ENCODE measurements at places on chromosomes 4 and X. TPM values are rescaled to one million over a fixed set of nuclear protein-coding genes. Genes with fewer than 3 reads are reported as not detected.

MAGEA8 gene
- not detected for polyA plus RNA-seq

DNA sequence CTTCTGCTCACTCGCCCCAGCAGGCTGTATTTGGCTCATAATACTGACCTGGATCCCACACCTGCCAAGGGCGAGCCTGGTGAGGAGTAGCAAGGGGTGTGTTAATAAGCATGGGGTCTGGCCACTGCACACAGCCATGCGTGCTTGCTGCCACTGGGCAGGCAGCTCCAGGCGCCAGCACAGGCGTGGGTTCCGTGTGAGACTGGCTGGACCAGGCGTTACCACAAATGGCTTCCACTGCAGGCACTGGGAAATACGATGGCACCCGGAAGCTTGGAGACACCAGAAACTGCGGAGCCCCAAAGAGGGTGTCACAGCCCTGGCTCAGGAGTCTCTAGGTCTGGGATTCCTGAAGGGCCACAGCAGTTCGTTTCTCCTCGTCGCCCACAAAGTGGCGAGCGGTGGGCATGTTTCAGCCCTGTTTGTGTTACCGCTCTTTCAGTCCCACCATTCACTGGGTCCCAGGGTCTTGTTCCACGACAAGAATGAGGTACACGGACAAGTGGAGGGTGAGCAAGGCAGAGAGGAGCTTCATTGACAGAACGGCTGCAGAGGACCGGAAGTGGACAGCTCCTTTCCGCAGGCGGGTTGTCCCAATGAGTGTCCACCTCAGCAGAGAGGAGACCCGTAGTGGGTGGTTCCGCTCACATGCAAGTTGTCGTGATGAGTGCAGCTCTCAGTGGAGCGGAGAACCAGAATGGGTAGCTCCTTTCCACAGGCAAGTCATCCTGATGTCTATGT is 428.9 kb downstream of the EPHA5 start:
- DNase-seq = no peak

DNA sequence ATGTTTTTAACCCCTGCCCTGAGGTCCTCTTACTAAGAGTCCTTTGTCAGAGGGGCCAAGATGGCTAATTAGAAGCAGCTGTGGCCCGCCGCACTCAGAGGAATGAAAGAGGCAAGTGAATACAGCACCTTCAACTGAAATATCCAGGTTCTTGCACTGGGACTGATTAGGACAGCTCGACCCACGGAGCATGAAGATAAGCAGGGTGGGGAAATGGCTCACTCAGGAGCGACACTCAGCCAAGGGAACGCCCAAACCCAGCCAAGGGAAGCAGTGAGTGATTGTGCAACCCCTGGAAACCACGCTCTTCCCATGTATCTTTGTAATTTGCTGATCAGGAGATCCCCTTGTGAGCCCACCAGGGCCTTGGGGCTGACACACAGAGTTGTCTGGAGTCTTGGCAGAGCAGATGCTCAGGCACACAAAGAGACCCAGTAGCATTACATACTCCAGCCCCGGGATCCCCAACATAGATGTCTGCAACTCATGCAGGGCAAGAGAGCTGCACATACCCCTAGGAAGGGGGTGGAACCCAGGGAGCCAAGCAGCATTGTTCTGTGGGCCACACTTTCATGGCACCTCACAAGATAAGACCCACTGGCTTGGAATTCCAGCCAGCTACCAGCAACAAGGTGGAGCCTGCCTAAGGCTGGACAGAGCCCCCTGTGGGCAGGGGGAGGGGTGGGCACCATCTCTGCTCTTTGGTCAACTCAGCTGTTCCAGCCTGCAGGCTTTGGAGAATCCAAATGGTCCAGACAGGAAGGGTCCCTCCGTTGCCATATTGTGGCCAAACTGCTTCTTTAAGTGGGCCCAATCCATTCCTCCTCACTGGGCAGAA is 23.3 kb downstream of the F8A3 start:
- no peak for DNase-seq

- no peak for DNase-seq
Measured at GRCh38 chrX:47840111-47840510, 3.4 kb downstream of the ZNF81 start.

DNA sequence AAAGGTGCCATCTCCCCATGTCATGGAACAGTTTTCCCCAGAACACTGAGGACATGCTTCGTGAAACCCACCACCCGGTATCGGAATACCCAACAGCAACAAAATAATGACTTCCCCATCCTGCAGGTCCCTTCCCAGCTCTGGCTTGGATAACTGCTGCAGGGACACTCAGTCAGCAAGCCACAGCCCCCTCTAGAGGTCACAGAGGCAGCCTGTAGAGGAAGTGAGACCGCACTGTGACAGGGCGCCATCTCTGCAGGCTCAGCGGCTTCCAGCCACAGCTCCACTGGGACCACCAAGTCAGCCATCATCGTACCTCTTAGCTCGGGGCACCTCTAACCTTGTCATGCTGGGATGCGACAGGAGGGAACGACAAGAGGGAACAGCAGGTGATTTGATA is 315.9 kb downstream of the LDB2 start:
- no peak for DNase-seq

- DNase-seq = no peak
Measured at GRCh38 chr4:38600575-38600974, 63.4 kb upstream of the KLF3 start.

MTCP1 gene
- 12.2 TPM for polyA plus RNA-seq

GRCh38 chrX:131977619-131978018 is 45.5 kb upstream of the STK26 start:
- DNase-seq = no peak
